ENCODE measurements at places on chromosomes 5 and 9.

DNA sequence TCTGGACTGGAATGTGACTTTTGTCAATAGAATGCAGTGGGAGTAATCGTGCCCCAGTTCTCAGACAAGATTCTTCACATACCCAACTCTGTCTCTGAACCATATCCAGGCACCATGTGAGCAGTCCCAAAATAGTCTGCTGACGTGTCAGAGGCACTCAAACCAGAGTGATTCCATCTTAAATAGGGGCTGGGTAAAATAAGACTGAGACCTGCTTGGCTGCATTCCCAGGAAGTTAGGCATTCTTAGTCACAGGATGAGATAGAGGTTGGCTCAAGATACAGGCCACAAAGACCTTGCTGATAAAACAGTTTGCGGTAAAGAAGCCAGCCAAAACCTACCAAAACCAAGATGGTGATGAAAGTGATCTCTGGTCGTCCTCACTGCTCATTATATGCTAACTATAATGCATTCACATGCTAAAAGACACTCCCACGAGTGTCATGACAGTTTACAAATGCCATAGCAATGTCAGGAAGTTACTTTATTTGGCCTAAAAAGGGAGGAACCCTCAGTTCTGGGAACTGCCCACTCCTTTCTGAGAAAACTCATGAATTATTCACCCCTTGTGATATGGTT is 16.9 kb upstream of the PLCXD3 start:
- DNase-seq, result peak; percentile 54

- DNase-seq, result peak; percentile 40
Observed at GRCh38 chr9:107158321-107158720, 124.8 kb upstream of the RAD23B start.

GRCh38 chr5:55039843-55040242 is 15.8 kb downstream of the GZMK start:
- DNase-seq, result peak; percentile 3

- no peak for DNase-seq
Observed at GRCh38 chr9:95225076-95225725, 92.3 kb downstream of the FANCC start.

GRCh38 chr9:134743853-134744252 is 102.2 kb downstream of the COL5A1 start:
- no peak for DNase-seq

DNA sequence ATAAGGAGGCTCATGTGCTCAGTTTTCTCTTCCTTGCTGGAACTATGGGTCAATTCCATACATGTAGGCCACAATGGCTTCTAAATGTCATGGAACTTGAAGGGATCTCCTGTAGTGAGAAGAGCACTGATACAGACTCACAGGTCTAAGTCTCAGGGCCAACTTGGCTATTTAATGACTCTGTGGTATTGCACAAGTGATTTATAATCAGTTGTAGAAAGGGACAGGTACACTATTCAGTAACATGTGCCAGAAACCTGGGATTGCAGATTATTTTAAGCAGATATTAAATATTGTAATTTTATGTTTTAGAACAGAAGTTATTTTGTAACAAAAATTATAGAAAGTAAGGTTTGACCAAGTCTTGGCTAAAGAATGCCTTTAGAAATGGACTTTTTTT is 241.5 kb upstream of the PIK3R1 start:
- no peak for DNase-seq

GRCh38 chr9:136016572-136017288 is 55.6 kb upstream of the UBAC1 start:
- DNase-seq, result no peak

- DNase-seq, result no peak
Observed at GRCh38 chr9:136685790-136686533, 1.3 kb downstream of the AGPAT2 start.

GRCh38 chr9:27632254-27632653 is 59.0 kb upstream of the C9orf72 start:
- no peak for DNase-seq

DNA sequence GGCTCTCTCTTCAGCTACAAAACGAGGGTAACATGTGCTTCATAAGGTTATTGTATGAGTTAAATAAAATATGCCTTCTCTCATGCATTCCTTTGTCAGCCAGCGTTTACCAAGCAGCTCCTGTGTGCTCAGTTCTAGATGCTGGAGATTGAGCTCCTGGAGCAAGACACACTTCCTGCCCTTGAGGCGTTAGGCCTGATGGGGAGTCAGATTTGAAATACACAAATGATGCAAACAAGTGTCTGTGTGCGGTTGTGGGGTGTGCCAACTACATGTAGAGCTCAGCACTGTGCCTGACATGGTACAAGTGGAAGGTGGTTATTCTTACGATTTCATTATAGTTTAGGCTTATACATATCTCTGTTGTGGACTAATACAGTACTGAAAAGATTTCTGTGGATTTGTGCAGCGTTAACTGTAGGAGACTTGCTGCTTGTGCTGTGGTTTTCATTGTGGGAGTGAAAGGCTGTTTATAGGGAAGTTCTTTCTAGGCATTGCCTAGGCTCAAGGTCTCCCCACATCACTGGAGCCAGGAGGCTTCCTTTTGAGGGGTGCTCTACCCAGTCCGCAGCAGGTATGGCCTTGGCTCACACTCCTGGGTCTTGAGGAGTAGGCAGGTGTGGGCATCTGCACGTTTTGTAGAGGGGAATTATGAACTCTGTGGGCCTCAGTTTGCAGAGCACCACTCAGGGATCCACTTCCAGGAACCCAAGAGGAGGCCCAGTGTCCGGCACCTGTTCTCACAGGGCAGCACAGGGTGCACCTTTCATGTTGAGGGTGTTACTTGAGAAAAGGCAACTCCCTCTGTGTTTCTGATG is 39.8 kb upstream of the ANGPTL2 start:
- no peak for DNase-seq

GRCh38 chr9:131708226-131709002 is 31.5 kb downstream of the RAPGEF1 start:
- DNase-seq, result no peak

GRCh38 chr9:33458444-33458843 is 11.1 kb upstream of the AQP3 start:
- DNase-seq, result peak; percentile 55
